ENCODE measurements at places on chromosomes 3 and 15. TPM values are rescaled to one million over a fixed set of nuclear protein-coding genes. Genes with fewer than 3 reads are reported as not detected.

Gene TMIE
- not detected for polyA plus RNA-seq

Gene SYNPR
- not detected for polyA plus RNA-seq

Gene HYAL3
- 15.6 TPM for polyA plus RNA-seq

Gene ST3GAL6
- polyA plus RNA-seq = 4.0 TPM

Gene CERS3
- polyA plus RNA-seq = 8.4 TPM

Gene RBP2
- polyA plus RNA-seq = not detected

Gene RETNLB
- polyA plus RNA-seq = not detected

Gene SST
- polyA plus RNA-seq = not detected

Gene GABRB3
- 0.81 TPM for polyA plus RNA-seq

Gene TEX264
- polyA plus RNA-seq = 52.3 TPM

Gene NR2E3
- polyA plus RNA-seq = 0.18 TPM

Gene MEGF11
- not detected for polyA plus RNA-seq

Gene BTBD1
- polyA plus RNA-seq = 70.5 TPM

Gene TEX9
- polyA plus RNA-seq = 2.6 TPM

Gene BHLHE40
- 95.7 TPM for polyA plus RNA-seq

Gene TICRR
- polyA plus RNA-seq = 2.9 TPM

Gene CYP11A1
- not detected for polyA plus RNA-seq

Gene RPL22L1
- 241 TPM for polyA plus RNA-seq

Gene ALPK3
- 0.33 TPM for polyA plus RNA-seq

Gene ANKRD63
- polyA plus RNA-seq = not detected

Gene EEFSEC
- 8.7 TPM for polyA plus RNA-seq

Gene WDR93
- 0.05 TPM for polyA plus RNA-seq

Gene CEP70
- 6.2 TPM for polyA plus RNA-seq

Gene OR4F15
- not detected for polyA plus RNA-seq

Gene SLC25A36
- 69.2 TPM for polyA plus RNA-seq

Gene MYD88
- 46.2 TPM for polyA plus RNA-seq

Gene LRRC2
- polyA plus RNA-seq = 0.51 TPM

Gene ZCWPW2
- 0.58 TPM for polyA plus RNA-seq

Gene DUOXA1
- polyA plus RNA-seq = 15.1 TPM

Gene CPLX3
- polyA plus RNA-seq = 0.03 TPM

Gene CA12
- 101 TPM for polyA plus RNA-seq

Gene ARPIN
- polyA plus RNA-seq = 6.2 TPM

Gene SNTN
- polyA plus RNA-seq = not detected

Gene CLDN1
- 218 TPM for polyA plus RNA-seq

Gene SOX14
- polyA plus RNA-seq = not detected

Gene DPP8
- polyA plus RNA-seq = 21.6 TPM

Gene LIPC
- polyA plus RNA-seq = not detected

Gene PCCB
- polyA plus RNA-seq = 46.9 TPM

Gene SLC12A6
- polyA plus RNA-seq = 24.3 TPM

Gene ADAMTS9
- polyA plus RNA-seq = 0.43 TPM

Gene STXBP5L
- polyA plus RNA-seq = not detected

Gene FEZF2
- polyA plus RNA-seq = not detected

Gene ZNF445
- polyA plus RNA-seq = 3.3 TPM

Gene SLC51B
- not detected for polyA plus RNA-seq

Gene SIDT1
- polyA plus RNA-seq = 0.12 TPM

Gene RAB27A
- 10.8 TPM for polyA plus RNA-seq

Gene TSPAN3
- 193 TPM for polyA plus RNA-seq

Gene LRRC31
- not detected for polyA plus RNA-seq

Gene RBM15B
- 10.2 TPM for polyA plus RNA-seq

Gene TNFSF10
- 22.2 TPM for polyA plus RNA-seq

Gene DLL4
- not detected for polyA plus RNA-seq

Gene CHMP2B
- polyA plus RNA-seq = 17.0 TPM

Gene PPARG
- 2.4 TPM for polyA plus RNA-seq

Gene CELF6
- polyA plus RNA-seq = 0.12 TPM

Gene ATP13A4
- polyA plus RNA-seq = 0.02 TPM

Gene SAMMSON
- not detected for polyA plus RNA-seq

Gene AGTR1
- polyA plus RNA-seq = not detected
